GM13976 (cell line): ENCODE measurements at places on chromosomes 2 and 18.

GRCh38 chr2:85753035-85753524, 711 bp upstream of the ATOH8 start:
- DNase-seq, result no peak

GRCh38 chr2:119748135-119748534, 11.6 kb upstream of the PTPN4 start:
- no peak for DNase-seq

- DNase-seq, result no peak
Measured at GRCh38 chr2:10005461-10006235, 37.7 kb upstream of the KLF11 start.

DNA sequence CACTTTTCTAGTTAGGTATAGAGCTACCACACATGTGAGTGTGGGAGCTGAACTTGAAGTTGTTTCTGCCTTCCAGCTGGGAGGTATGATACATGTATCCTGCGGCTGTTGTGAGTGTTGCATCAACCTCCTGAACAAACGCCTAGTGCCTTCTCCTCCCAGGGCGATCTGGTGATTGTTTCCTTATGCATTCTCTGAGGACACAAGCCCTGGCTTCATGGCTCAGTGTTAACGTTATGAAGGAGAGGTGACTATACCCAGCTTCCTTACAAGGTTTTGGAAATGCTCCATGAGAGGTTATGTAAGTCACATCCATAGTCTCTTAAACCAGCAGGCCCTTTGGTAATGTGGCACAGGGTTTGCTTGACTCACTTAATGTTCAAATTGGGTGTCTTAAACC, 64.9 kb downstream of the SPRED2 start:
- DNase-seq, result no peak

- DNase-seq, result no peak
Measured at GRCh38 chr2:74746480-74746879, 87.4 kb upstream of the HK2 start.

DNA sequence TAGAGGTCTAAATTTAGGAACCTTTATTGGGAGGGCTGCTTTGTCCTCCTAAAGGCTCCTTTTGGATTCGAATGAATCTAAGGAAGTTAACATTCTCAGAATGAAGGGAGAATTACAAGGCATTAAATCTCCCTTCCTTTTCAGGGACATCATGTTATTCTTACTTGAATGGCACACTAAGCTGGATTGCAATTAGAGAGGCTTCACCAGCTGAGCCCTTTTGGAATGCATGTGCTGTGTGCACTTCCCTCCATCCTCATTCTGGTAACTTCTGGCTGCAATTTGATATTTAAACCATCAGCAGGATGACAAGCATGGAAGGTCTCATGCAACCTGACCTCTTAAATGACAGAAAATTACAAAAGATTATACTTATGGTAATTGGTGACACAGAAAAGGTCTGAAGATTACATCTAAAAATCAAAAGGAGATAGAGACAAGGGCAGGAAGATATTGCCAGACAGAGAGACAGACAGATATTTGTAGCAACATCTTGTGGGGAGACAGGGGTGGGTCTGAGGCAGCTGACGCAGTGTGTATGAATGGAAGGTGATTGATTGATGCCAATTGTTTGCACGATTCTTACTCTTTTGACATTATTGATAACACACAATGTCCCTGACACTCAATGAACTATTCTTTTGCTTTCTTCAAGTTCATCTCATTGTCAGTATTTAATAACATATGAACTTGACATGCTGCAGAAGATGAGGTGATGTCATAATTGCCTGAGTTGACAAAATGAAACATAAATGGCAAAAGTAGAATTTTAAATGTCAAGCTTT, 570.8 kb upstream of the GYPC start:
- DNase-seq, result no peak

DNA sequence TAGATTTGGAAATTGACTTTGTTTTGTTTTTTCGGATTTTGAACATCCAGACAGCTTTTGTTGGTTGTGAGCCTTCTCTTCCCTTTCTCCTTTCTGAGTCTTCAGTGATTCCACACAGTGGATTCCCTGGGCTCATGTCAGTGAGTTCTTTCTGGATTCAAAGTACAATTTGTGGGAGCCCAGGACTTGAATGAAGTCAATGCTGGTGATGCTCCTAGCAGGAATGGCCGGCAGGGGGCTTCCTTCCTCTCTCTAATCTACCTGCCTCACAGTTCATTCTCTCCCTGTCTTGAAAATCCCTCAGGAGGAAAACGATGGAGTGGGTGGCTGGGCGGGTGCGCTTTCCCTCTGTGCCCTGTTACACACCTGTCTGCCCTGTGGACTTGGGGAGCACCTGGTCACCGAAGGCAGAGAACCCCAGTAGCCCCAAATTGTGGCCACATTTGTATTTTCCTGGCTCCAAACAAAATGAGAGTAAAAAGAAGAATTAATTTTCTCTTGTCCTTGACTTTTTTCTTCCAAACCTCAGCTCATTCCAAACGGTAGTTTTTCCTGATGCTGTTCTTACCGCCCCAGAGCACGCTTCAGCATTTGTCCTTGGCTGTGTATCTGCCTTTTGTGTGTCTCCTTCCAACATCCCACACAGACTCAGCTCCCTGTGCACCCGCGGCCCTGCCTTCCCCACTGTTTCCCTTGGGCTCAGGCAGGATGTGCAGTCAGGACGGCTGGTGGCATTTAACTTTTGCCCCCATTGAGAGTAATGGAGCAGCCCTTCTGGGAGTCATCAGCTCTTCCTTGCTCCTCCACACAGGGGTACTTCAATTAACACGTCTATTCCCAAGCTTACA, 86.6 kb downstream of the MARCO start:
- DNase-seq, result peak; percentile 47

DNA sequence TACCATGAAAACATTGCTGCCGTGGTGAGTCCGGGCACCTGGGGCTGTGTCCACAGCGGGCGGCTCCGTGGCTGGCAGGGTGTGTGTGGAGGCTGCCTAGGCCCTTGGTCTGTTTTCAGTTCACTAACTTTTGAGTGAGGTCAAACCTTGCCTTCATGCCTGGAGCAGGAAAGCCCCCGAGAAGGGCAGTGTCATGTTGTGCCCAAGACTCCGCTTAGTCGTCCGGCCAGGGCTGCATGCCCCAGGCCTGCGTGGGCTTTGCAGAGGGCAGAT, 24.1 kb downstream of the MAL start:
- no peak for DNase-seq

DNA sequence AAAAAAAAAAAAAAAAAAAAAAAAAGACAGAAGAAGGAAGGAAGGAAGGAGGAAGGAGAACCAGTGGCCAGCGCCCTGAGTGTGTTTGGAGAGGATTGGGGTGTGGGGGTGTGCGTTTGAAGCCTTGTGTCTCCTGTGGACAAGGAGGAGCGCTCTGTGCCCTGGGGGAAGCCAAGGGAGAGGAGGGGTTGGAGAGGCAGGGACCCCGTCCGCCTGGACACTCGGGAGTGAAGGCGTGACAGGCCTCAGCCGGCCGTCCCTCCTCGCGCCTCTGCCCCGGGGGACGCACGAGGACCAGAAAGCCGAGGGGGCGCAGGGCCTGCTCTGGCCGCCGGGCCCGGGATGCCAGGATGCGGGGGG, 44.9 kb downstream of the SERTAD2 start:
- DNase-seq, result no peak

DNA sequence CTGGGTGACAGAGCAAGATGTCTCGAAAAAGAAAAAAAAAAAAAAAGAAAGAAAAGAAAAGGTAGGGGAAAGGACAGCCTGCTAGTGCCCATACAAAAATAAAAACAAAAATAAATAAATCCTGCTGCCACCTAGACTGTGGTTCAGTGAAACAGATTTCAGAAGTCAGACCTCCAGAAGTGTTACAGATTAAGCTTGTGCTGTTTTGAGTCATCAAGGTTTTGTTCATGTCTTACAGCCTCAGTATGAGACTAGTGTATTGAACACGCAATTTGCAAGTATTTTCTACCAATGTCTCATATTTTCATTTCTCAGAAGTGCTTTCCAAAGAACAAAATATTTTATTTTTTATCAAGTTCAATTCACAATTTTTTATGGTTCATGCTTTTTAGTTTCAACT, 720.4 kb upstream of the GYPC start:
- no peak for DNase-seq

GRCh38 chr2:180717588-180717987, 262.8 kb upstream of the UBE2E3 start:
- no peak for DNase-seq
